ENCODE measurements at places on chromosomes 6 and 20. TPM values are rescaled to one million over a fixed set of nuclear protein-coding genes. Genes with fewer than 3 reads are reported as not detected.

Gene HLA-DQA2
- not detected for total RNA-seq

Gene SRC
- 10.6 TPM for total RNA-seq

Gene HLA-DMB
- total RNA-seq: 0.09 TPM

Gene PRDM13
- not detected for total RNA-seq

Gene TPBG
- 26.8 TPM for total RNA-seq

Gene TMEM244
- 0.47 TPM for total RNA-seq

Gene PLG
- not detected for total RNA-seq

Gene LY6G6D
- total RNA-seq: not detected

Gene CLDN20
- not detected for total RNA-seq

Gene RHAG
- total RNA-seq: not detected

Gene WFDC2
- not detected for total RNA-seq

Gene ADAM33
- total RNA-seq: 68.8 TPM

Gene PAK5
- total RNA-seq: not detected

Gene HRH3
- total RNA-seq: not detected

Gene SLC25A27
- total RNA-seq: 5.7 TPM

Gene EDN1
- total RNA-seq: 0.16 TPM

Gene PMEPA1
- total RNA-seq: 0.94 TPM

Gene IRF4
- 0.63 TPM for total RNA-seq
